T-helper 17 cell (primary cell): ENCODE measurements at places on chromosomes 4 and X. TPM values are rescaled to one million over a fixed set of nuclear protein-coding genes. Genes with fewer than 3 reads are reported as not detected.

- peaks cover 29% of the 10 kb centered on the region for H3K27me3 ChIP-seq
- H3K4me3 ChIP-seq: no peak overlapping the region
- no peak for DNase-seq
- no peaks in the 10 kb centered on the region for H3K36me3 ChIP-seq
Measured at GRCh38 chr4:74675673-74676279, 118.5 kb downstream of the BTC start.

GRCh38 chr4:118280501-118281218 is 72.1 kb downstream of the PRSS12 start:
- H3K4me3 ChIP-seq: peak overlapping the region; percentile 63
- no peaks in the 10 kb centered on the region for H3K27me3 ChIP-seq
- DNase-seq: no peak
- H3K4me1 ChIP-seq: peaks cover 39% of the 10 kb centered on the region
- H3K36me3 ChIP-seq: peaks cover 15% of the 10 kb centered on the region
- peak overlapping the region; percentile 62 for H3K27ac ChIP-seq

DNA sequence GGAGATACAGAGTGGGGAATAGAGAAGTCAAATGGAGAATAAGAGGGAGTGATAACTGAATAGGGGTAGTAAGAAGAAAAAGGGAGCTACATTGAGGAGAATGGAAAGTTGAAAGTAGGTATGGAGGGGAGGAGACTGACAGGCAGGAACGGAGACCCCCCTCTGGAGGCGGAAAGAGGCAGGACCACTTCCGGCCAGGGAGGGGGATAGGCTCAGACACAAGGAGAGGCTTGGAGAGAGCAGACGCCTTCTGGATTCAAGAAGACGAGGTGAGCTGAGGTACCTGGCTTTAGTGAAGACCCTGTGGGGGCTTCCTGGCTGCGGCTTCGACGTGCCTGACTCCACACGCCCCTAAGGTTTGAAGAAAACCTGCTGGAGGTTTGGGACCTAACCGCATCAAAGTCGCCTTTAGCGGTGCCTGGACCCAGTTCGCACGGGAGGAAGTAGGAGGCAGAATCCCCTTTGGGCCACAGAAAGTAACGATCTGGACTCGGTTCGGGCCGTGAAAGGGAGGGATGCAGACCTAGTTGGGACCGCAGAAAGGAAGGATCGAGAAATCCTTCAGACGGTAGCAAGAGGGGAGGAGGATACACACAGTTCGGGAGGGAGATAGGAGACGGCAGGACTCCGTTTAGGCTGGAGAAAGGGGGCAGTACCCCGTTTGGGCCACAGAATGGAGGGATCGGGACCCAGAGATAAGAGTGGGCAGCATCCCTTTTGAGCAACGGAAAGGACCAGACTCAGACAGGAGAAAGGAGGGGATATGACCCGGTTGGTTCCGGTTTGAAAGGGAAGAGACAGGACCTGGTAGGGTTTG is at the start of gene TRO:
Gene TRO, plus strand, starts transcription at position 215 of the 817 bp plus-strand sequence. CDS start 1,423 bp downstream, outside the sequence.
- no peaks in the 10 kb centered on the region for H3K27me3 ChIP-seq
- peak within 1 kb of the TSS; percentile 64 for H3K27ac ChIP-seq
- DNase-seq: no peak

DNA sequence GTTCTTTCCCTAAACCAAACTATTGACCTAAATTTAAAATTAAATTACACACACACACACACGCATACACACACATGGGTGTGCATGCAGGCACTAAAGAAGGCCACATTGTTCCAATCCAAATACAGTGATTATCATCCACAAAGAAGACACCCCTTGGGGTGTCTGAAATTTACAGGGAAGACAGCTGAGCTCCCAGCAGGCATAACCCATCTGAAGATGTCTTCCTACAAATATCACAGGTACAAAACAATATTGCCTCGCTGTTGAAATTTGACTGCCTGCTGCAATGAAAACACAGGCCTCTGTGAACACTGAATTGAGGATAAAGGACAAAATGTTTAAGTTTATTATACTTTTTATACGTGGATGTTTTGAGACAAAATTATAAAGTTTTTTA is 50.2 kb upstream of the SLC7A11 start:
- H3K36me3 ChIP-seq: no peaks in the 10 kb centered on the region
- H3K4me1 ChIP-seq: no peaks in the 10 kb centered on the region
- H3K27me3 ChIP-seq: no peaks in the 10 kb centered on the region
- H3K27ac ChIP-seq: no peak overlapping the region
- no peak for DNase-seq
- H3K4me3 ChIP-seq: no peak overlapping the region

GRCh38 chrX:106728337-106728736 is 1.8 kb downstream of the RNF128 start:
- H3K27me3 ChIP-seq: peaks cover 30% of the 10 kb centered on the region
- H3K27ac ChIP-seq: no peak overlapping the region
- DNase-seq: no peak
- peaks cover 8% of the 10 kb centered on the region for H3K4me1 ChIP-seq
- no peak overlapping the region for H3K4me3 ChIP-seq

DNA sequence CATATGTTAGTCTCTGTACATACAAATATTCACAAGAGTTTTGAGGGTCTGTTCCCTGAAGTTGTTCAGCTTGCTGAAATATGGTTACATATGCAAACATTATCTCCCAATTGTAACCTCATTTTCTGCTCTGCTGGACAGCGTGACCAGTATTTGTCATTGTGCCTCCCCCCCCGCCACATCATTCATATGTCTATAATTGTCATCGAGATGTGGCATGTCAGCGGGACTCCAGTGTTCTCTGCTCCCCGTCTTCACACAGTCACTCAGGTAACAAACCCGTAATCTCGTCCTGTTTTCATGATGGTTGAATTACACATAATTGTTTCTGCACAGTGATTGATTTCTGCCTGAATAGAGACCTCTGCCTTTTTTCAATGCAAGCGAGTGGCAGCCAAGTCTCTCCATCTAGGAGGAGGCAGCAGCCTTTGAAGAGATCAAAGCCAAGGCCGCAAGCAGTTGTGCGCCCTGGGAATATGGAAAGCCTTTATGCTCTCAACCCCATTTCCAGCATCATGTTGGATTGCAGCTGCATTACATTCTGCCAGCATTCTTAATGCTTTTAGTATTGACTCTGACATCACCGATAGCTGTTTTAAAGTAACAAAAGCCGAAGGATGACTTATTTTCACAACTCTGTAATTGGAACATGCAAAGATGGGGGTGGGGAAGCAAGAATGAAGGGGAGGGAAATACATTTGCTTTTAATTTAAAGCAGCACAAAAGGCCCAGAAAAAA is 27.4 kb downstream of the LEF1 start:
- H3K36me3 ChIP-seq: peaks cover 14% of the 10 kb centered on the region
- peaks cover 61% of the 10 kb centered on the region for H3K4me1 ChIP-seq
- peak overlapping the region; percentile 77 for H3K4me3 ChIP-seq
- peaks cover 4% of the 10 kb centered on the region for H3K27me3 ChIP-seq
- peak overlapping the region; percentile 85 for H3K27ac ChIP-seq

- H3K27me3 ChIP-seq: no peaks in the 10 kb centered on the region
- DNase-seq: no peak
- H3K4me1 ChIP-seq: no peaks in the 10 kb centered on the region
Measured at GRCh38 chr4:21885770-21886169, 62.8 kb downstream of the KCNIP4 start.

TNIP3 gene
- 0.12 TPM for total RNA-seq

BANK1 gene
- total RNA-seq: 11.9 TPM

UXT gene
- total RNA-seq: 164 TPM
